ENCODE measurements at places on chromosomes 5 and 9.
A peak's percentile ranks its signal among the peaks of the same experiment; 100 is the strongest.

DNA sequence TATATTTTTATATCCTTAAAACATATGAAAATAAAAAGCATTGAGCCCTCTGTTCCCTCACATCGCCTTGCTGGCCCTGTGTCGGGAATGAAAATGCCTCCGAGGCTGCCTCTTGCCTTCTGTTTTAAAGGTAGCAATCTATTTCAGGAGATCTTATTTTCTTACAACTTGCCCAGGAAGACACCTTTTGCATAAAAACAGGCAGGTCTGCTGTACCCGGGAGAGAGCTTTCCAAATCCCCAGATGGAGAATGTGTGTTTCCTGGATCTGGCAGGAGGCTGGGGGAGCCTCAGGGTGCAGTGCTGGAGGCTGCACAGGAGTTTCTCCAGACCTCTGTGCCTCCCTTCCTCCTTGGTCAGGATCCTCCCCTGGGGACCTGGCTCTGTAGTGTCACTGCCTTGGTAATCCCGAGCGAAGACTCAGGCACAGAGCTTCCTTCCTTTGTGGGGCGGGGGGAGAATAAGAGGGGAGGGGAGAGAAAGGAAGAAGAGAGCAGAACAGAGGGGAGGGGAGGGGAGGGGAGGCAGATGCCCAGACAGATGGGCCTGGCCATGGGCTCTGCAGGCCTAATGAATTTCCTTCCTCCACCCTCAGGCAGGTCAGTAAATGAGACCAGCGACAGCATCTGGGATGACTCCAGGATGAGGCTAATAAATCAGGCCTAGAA is 104.0 kb upstream of the BOD1 start:
- DNase-seq: no peak

- DNase-seq: no peak
Observed at GRCh38 chr5:168943091-168943884, 357.7 kb downstream of the SLIT3 start.

- DNase-seq: no peak
Observed at GRCh38 chr5:50786073-50786472, 119.6 kb downstream of the PARP8 start.

GRCh38 chr9:20940447-20941173 is 90.8 kb downstream of the HACD4 start:
- no peak for DNase-seq

DNA sequence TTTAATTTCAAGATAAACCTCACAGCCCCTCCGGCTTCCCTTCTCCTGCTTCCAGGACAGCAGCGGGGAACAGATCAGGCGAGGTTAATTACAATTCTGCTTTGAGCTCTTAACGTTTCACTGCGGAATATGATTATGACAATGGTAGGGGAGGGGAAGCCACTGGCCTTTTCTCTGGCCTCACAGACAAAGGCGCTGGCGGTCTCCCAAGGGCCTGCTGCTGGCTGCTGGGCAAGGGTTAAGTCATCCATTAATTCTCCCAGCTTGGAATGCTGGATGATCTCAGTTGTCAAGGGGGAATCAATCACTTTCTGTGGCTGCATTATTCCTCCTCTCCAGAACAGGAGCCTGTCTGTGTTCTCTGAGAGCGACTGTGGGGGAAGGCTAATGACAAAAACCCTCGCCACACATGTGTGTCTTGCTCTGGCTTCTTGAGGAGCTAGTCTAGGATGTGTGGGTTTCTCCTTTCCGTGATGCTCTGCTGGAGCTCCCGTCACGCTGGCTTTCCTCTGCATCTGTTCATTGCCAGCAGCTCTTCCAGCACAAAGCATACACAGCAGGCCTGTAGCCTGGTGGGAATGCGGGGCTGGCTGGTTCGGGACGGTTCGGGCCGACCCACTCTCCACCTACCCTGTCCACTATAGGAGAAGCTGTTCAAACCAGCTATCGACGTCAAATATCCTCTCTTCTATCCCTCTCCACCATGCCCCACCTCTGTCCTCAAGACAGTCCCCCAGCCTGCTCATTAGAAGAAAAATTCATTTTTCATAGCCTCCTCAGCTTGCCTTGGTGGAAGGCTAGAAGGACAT is 82.8 kb downstream of the DCP2 start:
- peak; percentile 90 for DNase-seq

DNA sequence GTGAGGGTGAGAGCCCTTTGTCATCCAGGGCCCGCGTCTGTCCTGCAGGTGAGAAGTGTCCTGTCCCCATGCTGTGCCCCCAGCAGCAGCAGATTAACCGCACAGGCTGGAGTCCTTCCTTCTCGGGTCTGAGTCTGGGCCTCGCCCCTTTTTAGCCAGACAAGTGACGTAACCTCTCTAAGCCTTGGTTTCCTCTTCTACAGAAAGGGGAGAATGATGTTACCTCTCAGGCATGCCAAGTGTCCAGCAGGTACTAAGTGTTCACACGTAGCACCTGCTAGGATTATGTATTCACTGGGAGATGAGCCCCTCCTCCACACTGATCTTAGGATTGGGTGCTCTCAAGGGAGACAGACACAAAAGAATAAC is 6.9 kb downstream of the NEURL1B start:
- DNase-seq: peak; percentile 54

DNA sequence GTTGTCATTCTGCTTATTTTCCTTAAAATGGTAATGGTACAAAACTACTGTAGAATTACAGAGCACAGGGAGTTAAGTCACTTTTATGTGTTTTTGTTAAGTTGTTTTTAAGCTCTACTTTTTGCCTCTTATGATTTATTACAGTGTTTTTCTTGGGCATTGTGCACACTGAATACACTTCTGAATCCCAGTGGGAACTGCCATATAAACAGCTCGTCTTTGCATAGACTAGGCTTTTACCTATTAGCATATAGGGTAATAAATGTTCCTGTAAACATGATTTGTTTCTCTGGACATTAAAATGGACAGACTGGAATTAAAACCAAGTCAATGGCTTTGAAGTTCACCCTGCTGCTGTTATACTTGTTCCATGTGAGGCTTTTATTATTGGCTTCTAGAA is 12.2 kb downstream of the KLF9 start:
- no peak for DNase-seq

DNA sequence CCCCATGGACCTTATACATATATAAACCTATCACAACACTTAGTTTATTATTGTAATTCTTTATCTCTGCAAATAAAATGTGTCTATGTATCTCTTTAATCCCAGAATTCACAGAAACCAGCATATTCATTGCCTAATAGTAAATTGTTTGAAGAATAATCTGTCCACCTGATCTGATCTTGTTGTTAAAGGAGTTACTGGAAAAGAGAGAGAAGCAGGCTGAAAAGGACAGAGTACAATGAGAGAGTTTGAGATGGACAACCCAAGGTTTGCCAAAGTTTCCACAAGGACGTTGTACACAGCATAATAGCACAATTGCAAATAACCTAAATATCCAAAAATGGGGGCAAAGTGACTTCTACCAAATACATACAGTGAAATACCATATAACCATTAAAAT is 23.8 kb downstream of the PLPP1 start:
- DNase-seq: no peak

DNA sequence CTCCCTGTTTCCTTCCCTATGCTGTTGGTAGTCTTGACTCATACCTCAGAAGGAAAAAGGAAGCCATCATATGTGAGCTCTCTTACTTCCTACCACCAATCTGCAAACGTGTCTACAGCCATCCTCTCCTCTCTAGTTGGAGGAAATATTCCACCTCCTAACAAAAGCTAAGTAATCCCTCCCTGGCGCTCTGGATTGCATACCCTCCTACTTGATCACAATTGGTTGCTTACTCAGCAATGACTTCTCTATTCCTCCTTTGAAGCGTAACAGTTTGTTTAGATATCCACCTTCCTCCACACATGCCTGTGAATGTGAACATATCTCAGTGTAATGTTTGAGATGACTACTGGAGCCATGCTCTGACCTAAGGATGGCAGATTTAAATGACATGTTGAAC is 18.2 kb downstream of the RUSC2 start:
- no peak for DNase-seq

DNA sequence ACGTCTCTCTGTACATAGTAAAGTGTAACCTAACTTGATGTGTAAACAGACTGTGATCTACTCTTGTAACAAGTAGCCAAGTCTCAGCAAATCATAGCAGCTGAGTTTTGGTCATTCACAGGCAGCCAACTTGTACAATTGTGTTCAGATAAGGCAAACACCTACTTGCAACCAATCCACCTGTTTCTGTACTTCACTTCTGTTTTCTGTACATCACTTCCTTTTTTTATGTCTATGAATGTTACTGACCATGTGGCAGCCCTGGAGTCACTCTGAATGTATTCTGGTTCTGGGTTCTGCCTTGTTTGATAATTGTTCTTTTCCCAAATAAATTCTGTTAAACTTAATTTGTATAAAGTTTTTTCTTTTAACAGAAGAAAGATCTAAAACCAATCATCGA is 26.0 kb downstream of the RLN2 start:
- no peak for DNase-seq

GRCh38 chr9:133117271-133118178 is 3.5 kb downstream of the RALGDS start:
- DNase-seq: no peak

DNA sequence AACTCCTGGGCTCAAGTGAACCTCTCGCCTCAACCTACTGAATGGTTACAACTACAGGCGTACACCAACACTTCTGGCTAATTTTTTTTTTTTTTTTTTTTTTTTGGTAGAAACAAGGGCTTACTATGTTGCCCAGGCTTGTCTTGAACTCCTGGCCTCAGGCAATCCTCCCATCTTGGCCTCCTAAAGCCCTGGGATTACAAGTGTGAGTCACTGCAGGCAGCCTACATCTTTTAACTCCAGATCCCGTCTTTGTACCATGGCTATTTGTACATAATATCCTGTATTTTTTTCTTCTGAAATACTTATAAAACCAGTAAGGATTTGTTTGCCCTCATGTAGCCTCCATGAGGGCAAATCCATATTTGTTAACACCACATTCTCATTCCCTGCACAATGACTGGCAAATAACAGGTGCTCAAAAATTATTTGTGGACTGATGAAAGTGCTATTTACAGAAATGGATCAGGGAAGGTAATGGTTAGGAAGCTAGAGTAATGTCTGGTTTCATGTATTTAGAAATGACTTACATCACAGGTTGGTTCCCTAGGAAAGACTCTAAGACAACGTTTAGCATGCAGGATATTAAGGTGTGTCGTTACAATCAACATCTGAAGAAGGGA is 51.9 kb upstream of the POU5F2 start:
- no peak for DNase-seq

- peak; percentile 30 for DNase-seq
Observed at GRCh38 chr9:133485531-133486260, 6.8 kb upstream of the SLC2A6 start.

DNA sequence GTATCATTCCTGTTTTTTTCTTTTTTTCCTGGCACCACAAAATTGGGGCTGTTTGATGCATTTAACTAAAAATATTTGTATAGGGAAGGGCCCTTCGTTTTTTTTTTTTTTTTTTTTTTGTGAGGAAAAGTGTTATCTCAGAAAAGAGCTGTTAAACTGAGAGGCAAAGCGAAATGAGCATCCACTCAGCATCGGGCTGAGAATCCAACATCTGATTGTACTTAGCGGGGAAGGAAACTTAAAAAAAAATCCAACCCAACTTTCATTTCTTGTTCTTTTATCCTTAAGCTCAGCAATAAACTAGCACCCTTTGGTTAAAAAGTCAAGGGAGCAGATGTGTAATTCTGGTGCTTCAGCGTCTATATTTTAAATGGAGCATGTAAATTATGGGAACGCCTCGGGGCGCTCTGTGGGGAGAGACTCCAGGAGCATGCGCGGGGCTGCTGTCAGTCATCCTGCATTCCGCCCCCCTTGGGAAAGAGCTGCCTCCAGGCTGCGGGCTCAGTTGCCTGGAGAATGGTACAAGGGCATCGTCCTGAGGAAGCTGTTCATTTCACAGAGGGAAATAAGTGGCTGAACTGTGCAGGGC is 33.3 kb downstream of the DMRT2 start:
- peak; percentile 63 for DNase-seq

GRCh38 chr5:174409971-174410370 is 314.4 kb upstream of the MSX2 start:
- DNase-seq: no peak

GRCh38 chr5:60092671-60093422 is 199.3 kb upstream of the PDE4D start:
- DNase-seq: peak; percentile 23

DNA sequence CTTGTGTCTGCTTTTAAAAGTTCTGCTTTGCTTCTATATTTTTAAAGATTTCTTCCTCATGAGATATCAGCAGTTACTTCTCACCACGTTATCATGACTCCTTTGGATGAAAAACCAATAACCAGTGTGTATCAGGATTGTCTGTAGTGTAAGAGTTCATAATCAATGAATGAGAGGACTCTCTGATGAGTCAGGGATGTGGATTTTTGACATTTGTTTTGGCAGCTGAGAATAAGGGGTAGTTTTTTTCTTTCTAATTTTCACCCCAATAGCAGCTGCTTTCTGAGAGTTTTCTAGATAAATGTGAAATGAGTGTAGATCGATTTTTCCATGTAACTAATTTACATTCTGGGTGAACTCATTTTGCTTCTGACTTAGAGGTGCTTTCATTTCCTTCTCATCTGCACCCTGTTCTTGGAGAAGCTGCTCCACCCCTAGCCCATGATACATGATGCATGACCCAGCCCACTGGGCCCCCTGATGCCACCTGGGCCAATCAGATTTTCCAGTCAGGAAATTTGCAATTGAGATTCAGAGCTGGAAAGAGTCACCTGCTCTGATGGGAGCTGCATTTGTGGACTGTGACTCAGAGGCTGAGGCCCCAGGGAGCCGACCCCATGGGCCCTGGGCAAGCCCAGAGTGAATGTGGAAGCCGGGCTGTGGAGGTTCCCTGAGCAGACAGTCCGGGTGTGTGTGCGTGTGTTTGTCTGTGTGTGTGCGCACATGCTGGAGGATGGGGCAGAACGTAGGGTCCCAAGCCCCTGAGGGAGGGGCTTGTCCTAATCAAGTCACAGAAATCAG is 159.3 kb downstream of the RGS3 start:
- peak; percentile 89 for DNase-seq

DNA sequence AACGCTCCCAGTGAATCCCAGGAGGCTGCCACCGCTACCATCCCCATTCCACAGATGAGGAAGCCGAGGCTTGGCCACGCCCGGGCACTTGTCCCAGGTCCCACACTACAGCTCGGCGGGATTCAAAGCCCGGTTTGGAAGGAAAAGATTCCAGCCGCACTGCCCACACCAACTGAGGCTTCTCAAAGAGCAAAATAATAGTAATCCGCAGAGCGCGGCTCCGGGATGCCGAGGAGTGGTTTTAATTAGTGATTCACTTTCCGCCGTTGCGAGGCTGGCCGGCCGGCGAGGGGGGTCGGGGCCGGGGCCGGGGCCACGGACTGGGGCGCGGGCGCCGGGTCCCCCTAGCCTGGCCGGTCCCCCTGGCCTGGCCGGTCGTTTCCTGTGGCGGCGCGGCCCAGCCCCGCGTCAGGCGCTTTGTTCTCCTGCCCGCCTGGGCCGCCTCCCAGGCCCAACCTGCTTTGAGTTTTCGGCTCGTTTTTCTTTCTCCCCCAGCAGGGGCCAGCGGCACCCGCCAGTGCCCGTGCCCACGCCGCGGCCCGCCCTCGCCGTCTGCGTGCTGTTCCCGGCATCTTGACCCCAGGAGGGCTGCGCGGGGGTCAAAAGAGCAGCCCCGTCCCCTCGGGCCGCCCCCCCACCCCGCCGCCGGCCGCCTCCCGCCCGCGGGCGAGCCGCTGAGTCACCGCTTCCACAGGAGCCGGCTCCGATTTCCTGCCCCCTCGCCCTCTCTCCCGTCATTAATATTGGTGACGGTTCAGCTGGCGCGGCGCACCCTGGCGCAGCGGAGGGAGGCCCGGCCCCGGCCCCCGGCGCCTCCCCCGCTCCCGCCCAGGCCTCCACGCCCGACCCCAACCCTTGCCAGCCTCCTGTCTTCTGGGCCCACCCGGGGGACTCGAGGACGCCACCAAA is 31.2 kb downstream of the FGF18 start:
- peak; percentile 56 for DNase-seq

- DNase-seq: peak; percentile 53
Observed at GRCh38 chr9:133188006-133188842, 20.8 kb downstream of the OBP2B start.

All from urothelium cell line (cell line).